Ureter (tissue), 1 donor: ENCODE measurements at places on chromosomes 6 and 20.

- no peak for DNase-seq
Observed at GRCh38 chr20:6055981-6056569, 2.2 kb upstream of the LRRN4 start.

DNA sequence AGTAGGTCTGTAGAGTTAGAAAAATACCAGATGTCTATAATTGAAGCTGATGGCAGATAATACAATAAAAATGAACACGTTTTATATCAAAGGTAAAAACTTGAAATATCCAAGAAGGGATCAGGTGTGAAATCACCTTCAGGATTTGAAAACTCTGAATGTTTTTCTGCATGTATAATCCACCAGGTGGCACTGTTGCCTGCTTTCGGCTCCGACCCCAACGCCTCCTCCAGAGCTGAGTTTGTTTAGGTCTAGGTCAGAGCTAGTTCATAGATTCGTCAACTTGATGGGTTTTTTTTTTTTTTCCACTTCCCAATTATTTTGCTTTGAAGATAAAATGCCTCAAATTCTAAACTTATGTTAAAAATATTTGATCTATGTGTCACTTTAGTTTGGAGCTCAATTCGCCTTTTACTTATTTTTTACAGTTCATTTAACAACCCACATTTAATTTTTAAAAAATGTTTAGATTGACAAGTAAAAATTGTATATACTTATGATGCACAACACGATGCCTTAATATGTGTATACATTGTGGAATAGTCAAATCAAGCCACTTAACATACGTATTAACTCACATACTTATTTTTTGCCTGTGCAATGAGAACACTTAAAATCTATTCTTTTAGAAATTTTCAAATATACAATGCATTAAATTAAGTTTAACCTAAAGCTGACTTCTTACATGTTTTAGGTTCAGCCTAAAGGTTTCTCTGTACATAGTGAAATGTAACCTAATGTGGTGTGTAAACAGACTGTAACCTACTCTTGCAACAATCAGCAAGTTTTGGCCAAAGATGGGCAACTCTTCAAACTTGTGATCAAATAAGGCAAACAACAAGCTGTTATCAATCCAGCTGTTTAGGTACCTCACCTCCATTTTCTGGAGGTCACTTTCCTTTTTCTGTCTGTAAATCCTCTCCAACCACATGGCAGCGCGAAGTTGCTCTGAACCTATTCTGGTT is 39.4 kb upstream of the ENPP4 start:
- peak; percentile 62 for DNase-seq

DNA sequence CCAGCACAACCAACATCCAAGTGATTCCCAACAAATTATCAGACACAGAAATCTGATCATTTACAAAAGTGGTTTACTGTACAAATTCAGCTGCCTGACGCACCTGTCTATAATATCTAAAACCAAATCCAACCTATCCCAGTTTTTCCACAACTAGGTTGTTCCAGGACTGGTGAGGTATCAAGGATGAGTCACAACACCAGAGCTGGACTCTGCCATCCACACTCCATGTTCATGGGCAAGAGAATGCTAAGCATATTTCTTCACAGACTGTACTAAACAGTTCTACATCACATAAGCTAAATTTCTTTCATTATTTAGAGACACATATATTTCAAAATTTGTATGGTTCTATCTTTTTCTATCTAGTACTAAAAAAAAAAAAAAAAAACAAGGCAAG is 141.6 kb downstream of the BTBD9 start:
- DNase-seq = no peak

DNA sequence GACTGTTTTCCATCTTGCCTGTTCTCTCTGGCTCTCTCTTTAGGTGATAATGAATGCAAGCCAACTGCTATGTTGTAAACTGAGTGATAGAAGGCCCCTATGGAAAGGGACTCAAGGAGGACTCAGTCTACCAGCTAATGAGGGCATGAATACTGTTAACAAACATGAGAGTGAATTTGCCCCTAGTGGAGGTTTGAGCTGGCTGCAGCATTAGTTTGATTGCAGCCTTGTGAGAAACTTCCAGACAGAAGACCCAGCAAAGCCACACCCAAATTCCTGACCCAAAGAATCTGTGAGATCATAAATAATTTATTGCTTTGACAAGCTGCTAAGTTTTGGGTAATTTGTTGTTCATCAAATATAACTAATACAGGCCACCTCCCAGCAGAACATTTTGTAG is 50.0 kb upstream of the PLCB1 start:
- DNase-seq = no peak

GRCh38 chr6:57116776-57117175 is 26.8 kb downstream of the ZNF451 start:
- DNase-seq = no peak

- no peak for DNase-seq
Observed at GRCh38 chr6:156348849-156349248, 428.3 kb upstream of the ARID1B start.

DNA sequence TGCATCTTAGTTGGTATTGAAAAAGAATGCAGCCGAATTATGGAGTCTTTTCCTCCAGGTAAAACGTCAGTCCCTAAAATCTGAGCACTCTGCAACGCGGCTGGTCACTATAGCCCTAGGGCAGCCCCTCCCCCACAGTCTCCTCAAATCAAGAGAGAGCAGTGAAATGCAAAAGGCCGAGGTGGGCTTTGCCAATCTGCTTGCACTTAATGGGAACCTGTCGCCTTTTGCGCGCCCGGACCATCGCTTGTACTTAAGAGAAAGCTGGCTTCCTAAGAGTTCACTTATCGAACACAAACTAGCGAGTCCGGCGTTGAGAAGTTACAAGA is 447 bp downstream of the MCM3 start:
- no peak for DNase-seq

GRCh38 chr6:97867177-97867576 is 584.2 kb upstream of the MMS22L start:
- no peak for DNase-seq
